ENCODE measurements at places on chromosomes 11 and 22.

DNA sequence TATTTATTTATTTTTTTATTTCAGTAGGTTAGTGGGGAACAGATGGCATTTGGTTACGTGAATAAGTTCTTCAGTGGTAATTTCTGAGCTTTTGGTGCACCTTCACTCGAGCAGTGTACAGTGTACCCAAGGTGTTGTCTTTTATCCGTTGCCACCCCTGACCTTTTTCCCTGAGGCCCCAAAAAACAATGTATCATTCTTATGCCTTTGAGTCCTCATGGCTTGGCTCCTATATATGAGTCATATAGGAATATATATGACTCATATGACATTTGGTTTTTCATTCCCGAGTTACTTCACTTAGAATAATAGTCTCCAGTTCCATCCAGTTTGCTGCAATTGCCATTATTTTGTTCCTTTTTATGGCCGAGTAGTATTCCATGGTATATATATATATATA lies 763.9 kb downstream of the NTM start:
- no peak for DNase-seq

DNA sequence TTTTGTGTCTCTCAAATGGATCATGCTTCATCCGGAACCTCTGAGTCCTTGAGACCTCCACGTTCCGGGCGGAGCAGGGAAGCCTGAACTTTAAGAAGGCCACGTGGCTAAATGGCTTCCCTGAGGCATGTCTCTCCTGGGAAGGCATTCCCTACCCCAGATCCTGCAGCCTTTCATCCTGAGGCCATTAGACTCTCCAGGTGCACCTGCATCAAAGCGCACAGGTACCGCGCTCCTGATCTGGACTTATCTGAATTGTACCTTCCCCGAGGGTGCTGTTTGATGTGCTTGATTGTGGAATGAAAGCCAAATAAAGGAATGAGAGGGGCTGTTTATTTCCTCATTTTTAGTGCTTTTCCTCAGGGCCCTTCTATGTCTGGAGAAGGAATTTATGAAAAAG lies 22.5 kb downstream of the C22orf31 start:
- DNase-seq = no peak

DNA sequence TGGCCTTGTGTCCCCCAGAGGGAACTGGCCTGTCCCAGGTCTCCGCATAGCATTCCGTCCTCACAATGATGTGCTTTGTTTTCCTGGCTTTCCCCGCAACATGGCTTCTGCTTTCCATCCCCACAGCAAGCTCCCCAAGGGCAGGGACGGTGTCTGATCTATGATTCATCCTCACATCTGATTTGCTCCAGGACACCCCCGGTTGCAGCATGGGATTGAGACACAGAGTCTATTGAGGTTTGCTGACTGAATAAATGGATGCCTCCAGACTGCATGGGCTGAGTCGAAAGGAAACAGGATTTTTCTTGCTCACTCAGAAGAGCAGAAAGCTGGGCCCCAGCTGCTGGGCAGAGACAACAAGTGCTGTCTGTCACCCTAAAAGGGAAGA lies 40.2 kb downstream of the LMO1 start:
- DNase-seq = no peak

GRCh38 chr11:55726715-55727324 lies 46.4 kb upstream of the OR5D13 start:
- no peak for DNase-seq

DNA sequence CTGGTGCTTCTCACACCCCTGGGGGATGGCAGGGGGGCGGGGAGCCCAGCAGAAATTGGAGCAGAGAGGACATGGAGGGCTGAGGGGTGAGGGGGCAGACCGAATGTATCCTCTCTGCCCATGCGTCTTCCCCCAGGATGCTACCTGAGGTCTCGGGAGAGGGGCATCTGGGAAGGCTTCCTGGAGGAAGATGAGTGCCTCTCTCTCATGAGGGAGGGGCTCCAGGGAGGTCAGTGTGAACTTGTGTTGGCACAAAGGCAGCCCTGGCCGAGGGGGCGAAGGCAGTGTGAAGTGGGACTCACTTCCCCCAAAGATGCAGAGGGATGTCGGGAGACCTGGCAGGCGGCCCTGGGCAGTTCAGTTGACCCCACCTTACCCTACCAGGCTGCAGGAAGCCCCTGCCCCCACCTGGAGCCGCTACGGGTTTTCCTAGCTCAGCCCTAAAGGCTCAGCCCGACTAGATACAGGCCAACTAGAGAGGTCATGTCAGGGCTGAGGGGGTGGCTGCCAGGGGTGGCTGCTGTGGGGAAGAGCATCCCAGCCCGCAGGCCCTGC lies 10.4 kb downstream of the ASCL2 start:
- no peak for DNase-seq

GRCh38 chr11:56783448-56784041 lies 35.0 kb upstream of the OR9G4 start:
- DNase-seq = peak; percentile 4

GRCh38 chr22:17724678-17725499 lies 49.4 kb downstream of the BID start:
- DNase-seq = no peak

- no peak for DNase-seq
These were observed 72.5 kb downstream of the MICAL2 start for GRCh38 chr11:12182676-12183541.

GRCh38 chr11:65060913-65061408 lies 2.6 kb upstream of the NAALADL1 start:
- no peak for DNase-seq

- DNase-seq = no peak
These were observed 18.7 kb upstream of the SNX32 start for GRCh38 chr11:65814986-65815565.

DNA sequence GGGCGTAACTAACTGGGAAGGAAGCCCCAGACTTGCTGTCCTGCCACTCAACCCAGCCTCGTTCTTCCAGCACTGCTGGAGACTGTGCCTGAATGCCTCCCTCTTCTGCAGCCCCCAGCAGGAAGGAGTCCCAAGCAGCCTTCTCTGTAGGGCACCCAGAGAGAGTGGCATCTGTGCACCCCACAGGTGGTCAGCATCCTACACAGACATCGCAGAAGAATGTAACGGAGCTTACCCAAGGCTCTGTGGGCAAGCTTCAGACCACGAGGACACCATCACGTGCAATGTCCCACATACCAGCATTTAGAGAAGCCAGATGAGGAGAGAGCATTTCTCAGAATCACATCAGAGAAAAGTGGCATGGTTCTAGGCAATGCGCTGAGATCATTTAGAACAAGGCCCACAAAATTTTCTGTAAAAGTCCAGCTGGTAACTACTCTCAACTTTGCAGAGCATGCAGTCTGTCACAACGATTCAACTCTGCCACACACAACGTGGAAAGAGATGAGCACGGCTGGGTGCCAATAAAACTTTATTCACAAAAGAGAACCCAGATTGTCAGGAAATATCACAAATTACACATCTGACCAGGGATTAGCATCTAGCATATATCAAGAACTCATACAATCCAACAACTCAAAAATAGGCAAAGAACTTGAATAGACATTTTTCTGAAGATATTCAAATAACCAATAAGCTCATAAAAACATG lies 33.4 kb downstream of the SHANK2 start:
- DNase-seq = no peak

- DNase-seq = no peak
These were observed 13.6 kb upstream of the GALNT18 start for GRCh38 chr11:11635443-11635842.

GRCh38 chr11:112343368-112344039 lies 82.8 kb upstream of the PLET1 start:
- DNase-seq = no peak

DNA sequence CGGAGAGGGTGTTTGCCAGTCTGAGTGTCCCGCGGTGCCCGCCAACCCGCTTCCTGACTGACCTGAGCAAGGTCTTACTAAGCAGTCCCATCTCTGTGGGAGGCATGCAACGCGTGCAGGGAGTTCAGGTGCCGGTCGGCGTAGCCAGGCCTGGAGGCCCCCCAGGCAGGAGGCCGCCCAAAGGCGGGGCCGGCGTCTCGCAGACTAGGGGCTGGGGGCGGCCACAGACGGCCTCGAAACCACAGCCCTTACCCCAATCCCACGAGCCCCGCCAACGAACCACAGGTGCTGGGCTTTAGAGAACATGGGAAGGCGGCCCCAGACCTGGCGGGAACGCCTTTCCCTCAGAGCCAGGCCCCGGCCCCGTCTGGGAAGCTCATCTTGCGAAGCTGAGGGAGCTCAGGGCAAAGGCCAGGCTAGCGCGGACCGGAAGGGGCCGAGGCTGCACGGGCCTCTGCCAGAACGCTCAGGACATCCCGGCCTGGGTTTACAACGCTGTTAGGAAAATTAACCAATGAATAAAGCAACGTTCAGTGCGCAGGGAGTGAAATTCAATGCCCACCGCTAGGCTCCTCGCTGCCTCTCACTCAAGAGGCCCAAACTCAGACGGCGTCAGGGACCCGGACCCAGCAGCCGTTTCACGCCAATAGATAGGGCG lies 2.1 kb upstream of the MTFP1 start:
- DNase-seq = no peak

DNA sequence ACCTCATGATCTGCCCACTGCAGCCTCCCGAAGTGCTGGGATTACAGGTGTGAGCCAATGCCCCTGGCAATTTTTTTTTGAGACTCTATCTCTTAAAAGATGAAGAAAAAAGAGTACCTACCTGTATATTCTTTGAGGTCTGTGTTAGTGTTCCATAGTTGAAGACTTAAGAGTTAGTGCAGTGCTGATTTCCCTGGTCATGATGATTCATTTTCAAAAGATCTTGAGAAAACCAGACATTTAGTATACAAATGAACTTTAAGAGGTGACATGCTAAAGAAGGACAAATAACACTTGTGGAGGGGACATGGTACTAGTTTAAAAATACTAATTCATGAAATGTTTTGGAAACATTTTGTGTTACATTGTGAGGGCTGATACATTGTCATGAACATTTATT lies 17.7 kb downstream of the CBL start:
- no peak for DNase-seq

DNA sequence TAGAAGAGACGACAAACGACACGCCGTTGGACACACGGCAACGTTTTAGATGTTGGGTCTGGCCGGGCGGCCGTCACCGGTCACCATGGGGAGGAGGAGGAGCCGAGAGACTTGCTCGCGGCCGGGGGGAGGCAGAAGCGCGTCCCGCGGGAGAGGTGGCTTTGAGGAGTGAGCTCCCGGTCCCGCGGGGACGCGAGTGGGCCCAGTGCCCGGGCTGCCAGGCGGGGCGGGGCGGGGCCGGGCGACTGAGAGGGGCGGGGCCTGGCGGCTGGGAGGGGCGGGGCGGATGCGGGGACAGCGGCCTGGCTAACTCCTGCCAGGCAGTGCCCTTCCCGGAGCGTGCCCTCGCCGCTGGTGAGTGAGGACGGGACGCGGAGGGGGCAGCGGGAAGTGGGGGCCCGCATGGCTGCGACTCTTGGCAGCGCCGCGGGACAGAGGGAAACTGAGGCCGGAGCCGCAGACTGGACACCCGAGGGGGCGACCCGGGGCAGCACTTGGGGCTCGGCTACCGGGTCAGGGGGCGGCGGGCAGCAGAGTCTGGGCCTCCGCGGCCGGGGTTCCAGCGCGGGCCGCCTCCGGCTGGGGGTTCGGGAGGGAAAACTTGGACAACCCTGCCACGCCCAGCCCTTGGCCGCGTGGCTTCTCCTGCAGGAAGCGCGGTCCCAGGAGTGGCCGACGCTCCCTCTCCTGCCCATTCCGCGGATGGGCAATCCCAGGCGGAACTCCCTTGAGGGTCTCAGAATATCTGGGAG lies at the start of gene TSPO:
Gene TSPO (plus strand): TSS at position 309 of the 752 bp plus-strand sequence. CDS start 7,680 bp downstream, outside the sequence.
- no peak for DNase-seq

DNA sequence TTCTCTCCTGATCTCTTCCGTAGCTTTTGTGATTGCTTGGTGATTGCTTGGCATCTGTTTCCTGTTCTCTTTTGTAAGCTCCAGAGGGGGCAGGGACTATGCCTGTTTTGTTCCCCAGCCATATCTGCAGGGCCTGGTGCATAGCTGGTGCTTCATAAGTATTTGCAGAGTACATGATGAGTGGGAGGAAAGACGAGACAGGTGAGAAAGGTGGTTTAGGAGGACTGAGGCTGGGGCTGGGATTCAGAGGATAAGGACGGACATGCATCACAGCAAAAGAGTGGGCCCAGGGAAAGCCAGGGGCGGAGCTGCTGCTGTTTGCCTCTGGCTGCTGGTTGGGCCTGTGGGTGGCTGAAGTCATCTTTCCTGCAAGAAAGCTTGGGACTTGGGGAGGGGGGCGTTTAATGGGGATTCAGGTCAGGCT lies 62.4 kb downstream of the DSCAML1 start:
- no peak for DNase-seq

DNA sequence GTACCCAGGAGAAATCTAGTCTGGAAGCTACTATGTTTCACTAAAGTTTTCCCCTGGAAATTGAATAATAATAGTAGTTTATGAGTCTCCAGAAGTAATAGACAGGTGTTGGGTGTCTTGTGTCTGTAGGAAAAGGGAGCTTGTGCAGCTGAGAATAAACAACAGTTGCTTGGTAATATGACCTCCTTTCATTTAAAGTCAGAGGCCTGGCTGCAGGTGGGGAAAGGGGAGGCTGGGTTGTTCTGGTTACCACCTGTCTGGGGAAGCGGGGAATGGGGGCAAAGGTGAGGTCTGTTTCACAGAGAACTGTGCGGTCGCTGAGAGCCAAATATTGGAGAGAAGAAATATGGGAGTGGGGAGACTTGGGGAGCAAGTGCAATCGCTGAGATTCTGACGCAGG lies 3.3 kb upstream of the GRAMD1B start:
- no peak for DNase-seq

DNA sequence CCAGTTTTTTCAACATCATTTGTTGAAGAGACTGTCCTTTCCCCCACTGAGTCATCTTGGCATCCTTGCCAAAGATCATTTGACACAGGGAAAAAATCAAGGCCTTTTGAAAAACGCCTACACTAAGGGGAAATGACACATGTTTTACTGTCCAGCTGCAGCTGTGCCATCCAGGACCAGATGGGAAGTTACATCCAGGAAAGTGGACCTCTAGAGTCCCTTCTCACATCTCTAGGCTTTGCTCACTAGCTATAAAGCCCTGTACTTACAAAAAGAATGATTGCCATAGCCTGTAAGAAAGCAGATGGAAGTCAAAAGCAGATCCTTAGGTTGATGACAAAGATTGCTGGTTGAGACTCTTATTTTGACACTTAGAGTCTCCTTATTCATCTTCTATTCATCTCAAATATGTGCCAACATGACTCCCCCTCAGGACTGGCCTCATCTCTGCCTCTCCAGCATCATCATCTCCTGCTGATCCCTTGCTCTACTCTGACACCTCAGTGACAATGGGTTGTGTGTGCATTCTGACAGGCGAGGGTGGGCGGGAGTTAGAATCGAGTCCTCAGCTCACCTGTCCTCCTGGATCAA lies 22.8 kb downstream of the OSBP2 start:
- DNase-seq = no peak
